Left hindlimb (tissue), 1 donor: ENCODE measurements at places on chromosomes 1 and 21.

DNA sequence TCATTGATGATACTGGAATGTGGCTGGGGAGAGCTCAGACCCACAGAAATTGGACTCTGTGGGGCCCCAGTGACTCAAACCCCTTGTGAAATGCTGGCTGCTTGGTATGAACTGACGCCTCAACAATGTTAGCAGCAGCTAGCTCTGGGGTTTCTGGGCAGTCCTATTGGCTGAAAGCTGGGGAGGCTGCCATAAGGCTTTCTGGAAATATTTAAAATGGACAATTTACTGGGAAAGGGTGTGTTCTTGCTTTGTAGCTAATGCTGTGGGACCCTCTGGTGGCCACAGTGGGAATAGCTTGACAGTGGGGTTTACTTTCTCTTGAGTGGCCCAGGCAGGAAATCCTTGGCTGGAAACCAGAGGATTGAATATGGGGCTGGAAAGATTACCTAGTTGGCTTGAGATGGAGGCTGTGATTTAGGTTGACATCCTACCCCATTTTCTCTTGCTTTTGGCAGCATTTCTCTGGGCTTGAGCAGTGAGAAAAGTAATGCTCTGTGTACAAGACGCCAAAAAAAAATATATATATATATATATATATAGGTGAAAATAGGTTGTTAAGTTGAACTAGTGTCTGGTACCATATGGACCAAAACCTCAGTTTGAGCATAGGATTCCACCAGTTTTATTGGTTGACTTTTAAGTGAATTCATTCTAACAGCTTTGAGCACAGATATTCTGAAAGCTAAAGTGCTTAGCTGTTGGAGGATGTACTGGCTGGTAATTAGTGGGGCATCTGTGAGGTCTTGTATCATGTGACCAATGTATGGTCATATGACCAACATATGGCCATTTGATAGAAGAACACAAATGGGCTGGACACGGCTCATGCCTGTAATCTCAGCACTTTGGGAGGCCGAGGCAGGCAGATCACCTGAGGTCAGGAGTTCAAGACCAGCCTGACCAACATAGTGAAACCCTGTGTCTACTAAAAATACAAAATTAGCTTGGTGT lies 8.2 kb upstream of the S100A10 start:
- DNase-seq, result peak; percentile 89

GRCh38 chr21:38848187-38848609 lies 42.5 kb downstream of the ETS2 start:
- peak; percentile 74 for DNase-seq

- no peak for DNase-seq
Observed at GRCh38 chr1:64983110-64983509, 16.8 kb upstream of the JAK1 start.

DNA sequence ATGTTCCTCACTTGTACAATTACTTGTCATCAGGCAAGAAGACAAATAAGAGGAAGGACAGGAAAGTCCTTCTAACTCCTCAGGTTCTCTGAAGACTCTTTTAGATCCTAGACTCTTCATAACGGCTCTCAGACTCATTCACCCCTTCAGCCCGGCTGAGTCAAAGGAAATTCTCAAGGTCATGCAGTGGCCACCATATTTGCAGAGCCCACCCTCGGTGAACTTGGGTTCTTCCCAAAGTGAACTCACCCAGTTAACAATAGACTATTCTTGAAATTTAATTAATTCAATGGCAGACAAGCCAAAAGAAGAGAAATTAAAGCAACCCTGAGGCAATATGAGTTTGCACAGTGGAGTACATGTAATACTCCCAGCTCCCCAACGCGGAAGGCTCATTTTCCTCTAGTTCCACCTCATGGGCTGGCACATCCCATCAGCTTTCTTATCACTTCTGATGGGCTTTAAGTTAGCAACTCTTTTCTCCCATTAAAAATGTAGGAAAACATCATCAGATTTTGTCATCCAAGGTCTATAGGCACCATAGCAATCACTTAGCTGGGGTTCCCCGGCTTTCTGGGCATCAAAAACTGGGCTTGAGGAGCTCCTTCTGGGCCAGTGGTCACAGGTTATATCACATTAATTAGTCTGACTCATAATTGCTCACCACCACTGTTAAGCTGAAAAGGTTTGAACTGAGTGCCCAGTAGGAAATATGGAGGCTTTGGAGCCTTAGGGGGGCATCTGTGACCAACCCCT lies 27.8 kb upstream of the TIAM1 start:
- DNase-seq, result no peak
